ENCODE measurements at places on chromosomes 6 and 20.

GRCh38 chr6:149450679-149451375 lies 34.0 kb downstream of the ZC3H12D start:
- no peak for DNase-seq

DNA sequence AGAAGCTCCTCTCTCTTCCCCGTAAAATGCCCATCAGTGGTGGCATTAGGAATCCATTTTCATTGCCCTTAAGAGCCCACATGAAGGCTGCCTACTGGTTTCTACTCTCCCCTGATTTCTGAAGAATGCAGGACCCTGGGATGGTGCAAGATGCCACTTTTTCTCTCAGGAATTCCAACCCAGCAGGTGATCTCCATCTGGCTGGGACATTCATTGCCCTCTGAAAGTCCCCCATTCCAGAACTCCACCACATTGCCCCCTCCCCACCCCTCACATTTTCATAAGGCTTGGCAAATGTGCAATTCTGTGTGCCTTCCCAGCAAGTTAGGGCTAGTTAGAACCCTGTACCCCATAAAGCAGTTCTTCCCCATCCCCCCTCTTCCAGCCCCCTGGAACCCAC lies 88.0 kb downstream of the BANF2 start:
- no peak for DNase-seq

- no peak for DNase-seq
Measured at GRCh38 chr6:714100-714499, 21.2 kb upstream of the EXOC2 start.

GRCh38 chr6:13681305-13682061 lies 30.2 kb downstream of the RANBP9 start:
- no peak for DNase-seq

GRCh38 chr20:10553326-10553984 lies 118.3 kb downstream of the SLX4IP start:
- DNase-seq: peak; percentile 58

GRCh38 chr6:47479874-47480273 lies 2.3 kb downstream of the CD2AP start:
- DNase-seq: no peak

GRCh38 chr6:48061265-48061990 lies 49.6 kb downstream of the PTCHD4 start:
- DNase-seq: peak; percentile 30

- DNase-seq: peak; percentile 53
Measured at GRCh38 chr6:82408952-82409431, 45.4 kb downstream of the TPBG start.

DNA sequence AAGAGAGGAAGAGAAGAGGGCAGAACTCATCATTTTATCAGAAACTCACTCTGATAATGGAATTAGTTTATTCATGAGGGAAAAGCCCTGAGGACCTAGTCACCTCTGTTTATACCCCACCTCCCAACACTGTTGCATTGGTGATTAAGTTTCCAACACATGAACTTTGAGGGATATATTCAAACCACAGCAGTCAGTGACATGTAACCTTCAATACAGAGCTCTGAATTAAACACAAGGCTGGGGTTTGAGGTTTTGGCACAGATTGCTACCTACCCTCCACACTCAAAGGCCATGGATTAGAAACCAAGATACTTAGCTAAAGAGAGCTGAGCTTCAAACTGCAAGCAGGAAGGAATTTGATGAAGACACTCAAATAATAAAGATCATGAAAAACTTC lies 48.5 kb upstream of the MOCS1 start:
- no peak for DNase-seq

DNA sequence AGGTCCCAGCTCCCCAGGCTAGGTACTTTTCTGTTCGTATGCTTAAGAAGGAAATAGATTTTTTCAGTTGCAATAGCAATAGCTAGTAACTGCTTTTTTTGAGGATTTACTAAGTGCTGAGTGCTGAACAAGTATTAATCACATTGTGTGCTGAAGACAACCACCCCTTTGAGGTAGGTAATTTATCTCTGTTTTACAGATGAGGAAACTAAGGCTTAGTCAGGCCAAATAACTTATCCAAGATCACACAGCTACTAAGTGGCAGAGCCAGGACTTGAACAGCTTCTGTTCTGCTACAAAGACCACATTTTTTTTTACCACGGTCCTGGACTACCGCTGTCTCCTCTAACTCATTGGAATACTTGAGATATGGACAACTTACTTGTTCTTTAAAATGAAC lies 39.8 kb downstream of the LRRN4 start:
- no peak for DNase-seq

- DNase-seq: no peak
Measured at GRCh38 chr6:144935181-144935580, 650.0 kb downstream of the UTRN start.

- DNase-seq: peak; percentile 57
Measured at GRCh38 chr6:72826037-72826436, 204.2 kb downstream of the KCNQ5 start.

DNA sequence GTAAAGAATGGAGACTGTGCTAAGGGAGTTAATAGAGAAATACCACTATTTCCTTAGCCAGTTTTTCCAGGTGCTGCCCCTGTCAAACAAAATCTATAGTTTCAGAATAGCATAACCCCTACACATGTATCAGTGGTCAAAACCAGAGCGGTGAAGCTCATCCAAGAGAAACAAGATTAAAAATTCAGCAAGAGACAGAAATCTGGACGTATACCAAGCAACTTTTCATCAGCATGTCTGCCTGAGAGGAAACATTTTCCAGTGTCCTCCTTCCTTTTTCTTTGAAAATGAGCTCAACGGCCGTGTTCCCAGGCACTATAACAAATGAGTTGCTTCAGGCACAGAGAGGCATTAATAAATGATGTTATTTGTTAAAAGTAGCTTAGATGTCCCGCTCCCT lies 416.5 kb downstream of the BCKDHB start:
- no peak for DNase-seq

DNA sequence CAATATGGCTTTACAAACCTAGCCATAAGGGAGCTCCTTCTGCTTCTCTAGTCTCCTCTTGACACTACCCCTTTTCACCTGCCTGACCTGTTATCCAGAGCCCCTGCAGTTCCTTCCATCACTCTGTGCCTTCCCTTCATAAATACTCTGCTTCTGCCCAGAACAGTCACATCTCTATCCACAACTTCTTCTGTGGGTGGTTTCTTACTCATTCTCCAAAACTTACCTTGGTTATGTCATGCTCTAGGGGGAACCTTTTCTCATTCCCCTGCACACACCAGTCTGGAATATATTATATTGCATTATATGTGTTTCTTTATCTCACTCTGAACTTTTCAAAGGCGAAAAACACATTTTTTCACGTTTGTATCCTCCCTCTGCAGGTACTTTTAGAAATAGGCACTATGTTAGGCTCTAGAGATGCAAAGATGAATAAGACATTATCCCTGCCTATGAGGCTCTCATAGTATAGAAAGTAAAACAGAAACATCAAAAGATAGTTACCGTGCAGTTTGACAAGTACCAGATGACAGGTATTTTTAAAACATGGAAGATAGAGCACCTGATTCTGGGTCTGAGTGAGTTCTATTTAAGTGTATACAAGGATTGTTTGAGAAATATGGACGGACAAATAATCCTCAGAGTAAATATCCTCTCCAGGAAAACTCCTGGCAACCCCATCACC lies 51.5 kb downstream of the AIG1 start:
- DNase-seq: no peak

DNA sequence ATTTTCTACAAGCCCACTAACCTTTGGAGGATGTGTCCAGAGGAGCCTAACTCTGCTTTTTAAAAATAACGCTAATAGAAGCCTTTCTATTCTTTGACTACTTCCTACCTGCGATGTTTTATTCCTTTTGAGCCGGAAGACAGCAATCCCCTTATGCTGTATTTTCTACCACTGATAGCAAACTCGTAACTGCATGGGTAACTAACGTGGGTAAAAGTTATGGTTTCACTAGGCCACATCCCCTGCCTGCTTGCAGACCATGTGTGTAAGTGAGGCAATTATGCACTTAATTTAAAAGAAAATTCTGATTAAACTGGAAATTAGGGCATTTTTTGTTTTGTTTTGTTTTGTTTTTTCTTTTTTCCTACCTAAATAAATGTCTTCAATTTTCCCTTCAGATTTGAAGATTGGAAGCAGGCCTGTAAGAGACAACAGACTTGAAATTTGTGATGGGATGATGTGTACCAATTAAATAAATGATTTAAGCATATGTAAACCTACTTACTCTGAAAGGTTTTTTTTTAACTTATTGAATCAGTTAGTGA lies 931 bp downstream of the UFL1 start:
- peak; percentile 2 for DNase-seq

- no peak for DNase-seq
Measured at GRCh38 chr20:38055294-38055693, 21.7 kb downstream of the RPRD1B start.

DNA sequence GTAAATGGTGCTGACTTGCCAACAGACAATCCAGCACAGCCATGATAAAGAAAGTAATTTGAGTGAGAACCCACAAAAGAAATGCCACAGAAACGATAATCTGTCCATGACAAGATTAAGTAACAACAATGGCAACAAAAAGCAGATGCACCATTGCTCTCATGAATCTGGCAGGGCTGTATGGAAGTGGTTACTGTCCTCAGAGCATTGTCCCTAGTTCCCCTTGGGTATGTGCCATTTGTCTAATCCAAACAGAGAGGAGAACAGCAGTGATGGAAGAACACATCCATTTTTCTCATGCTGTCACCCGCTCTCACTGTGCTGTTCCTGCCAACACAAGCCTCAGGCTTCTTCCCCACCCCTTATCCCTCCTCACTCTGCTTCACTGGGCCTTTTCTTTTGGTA lies 65.8 kb downstream of the REV3L start:
- peak; percentile 42 for DNase-seq

GRCh38 chr6:134416418-134417154 lies 98.7 kb upstream of the SGK1 start:
- DNase-seq: peak; percentile 90

- DNase-seq: no peak
Measured at GRCh38 chr6:137487869-137488149, 6.4 kb downstream of the OLIG3 start.

DNA sequence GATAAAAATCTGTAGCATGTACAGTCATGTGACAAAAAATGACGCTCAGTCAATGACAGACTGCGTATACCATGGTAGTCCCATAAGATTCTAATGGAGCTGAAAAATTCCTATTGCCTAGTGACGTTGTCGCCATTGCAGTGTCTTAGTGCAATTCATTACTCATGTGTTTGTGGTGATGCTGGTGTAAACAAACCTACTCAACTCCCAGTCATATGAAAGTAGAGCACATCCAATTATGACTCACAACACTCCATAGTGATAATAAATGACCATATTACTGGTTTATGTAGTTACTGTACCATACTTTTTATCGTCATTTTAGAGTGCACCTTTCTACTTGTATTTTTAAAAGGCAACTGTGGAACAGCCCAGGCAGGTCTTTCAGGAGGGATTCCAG lies 45.0 kb downstream of the TFAP2A start:
- peak; percentile 65 for DNase-seq

GRCh38 chr6:139597771-139598755 lies 223.6 kb upstream of the CITED2 start:
- peak; percentile 96 for DNase-seq

DNA sequence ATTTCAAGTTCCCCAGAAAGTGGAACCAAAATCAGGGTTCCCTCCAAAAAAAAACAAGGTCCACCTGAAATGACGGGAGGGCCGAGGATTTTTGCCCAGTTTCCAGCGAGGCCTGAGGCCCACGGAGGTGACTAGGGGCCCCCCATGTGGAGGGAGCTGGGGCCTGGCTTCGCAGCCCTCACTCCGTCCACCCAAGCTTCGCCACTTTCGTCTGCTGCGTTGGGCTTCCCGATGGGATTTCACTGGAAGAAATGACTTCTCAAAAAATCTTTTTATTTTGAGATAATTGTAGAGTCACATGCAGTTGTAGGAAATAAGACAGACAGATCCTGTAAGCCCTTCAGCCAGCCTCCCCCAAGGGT lies 208.3 kb downstream of the TAF4 start:
- no peak for DNase-seq

DNA sequence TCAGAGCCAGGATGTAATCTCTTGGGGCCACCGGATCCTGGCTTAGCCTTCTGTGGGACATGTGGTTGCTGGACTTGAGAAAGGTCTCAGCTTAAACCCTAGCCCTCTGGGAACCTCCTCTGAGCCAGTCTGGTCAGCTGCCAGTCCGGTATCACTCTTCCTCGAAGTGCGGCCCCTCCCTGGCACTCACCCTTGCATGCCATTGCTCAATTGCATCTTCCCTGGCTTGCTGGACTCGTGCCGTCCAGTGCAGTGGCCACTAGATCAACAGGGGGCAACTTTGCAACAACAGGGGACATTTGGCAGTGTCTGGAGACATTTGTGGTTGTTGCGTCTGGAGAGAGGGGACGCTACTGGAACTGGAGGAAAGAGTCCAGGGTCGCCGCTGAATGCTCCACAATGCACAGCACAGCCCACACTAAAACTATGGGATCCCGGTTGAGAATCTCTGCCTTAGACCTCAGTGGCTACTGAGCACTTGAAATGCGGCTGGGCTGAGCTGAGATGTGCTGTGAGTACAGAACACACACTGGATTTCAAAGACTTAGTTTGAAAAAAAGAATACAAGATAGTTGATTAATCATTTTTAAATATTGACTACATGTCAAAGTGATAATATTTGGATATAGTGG lies 152.1 kb downstream of the TFAP2C start:
- no peak for DNase-seq

- DNase-seq: peak; percentile 80
Measured at GRCh38 chr20:4227085-4227821, 211.9 kb upstream of the RNF24 start.

- no peak for DNase-seq
Measured at GRCh38 chr6:42522036-42522435, 41.8 kb upstream of the UBR2 start.

GRCh38 chr6:884570-884969 lies 191.6 kb upstream of the EXOC2 start:
- no peak for DNase-seq

DNA sequence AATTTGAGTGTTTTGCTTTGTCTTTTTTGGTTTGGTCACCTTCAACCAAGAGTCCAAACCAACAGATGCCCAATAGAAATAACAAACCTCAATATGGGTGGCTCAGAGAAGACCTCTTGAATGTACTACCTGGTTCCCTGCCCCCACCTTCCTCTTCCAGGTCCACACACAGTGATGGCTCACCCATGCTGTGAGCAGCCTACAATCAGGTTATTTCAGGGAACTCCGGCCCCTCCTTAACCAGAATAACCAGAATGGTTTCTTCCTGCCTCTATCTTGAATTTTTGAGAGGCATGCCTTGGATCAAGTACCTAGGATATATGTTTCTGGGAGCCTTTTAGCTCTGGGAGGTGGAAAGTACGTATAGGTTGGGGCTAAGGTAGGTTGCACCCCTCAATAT lies 327.1 kb upstream of the PRDM1 start:
- no peak for DNase-seq
